ENCODE measurements at places on chromosomes 1 and 21. TPM values are rescaled to one million over a fixed set of nuclear protein-coding genes. Genes with fewer than 3 reads are reported as not detected.

GRCh38 chr1:170445096-170445495 is 86.9 kb upstream of the GORAB start:
- peak; percentile 64 for DNase-seq

DNA sequence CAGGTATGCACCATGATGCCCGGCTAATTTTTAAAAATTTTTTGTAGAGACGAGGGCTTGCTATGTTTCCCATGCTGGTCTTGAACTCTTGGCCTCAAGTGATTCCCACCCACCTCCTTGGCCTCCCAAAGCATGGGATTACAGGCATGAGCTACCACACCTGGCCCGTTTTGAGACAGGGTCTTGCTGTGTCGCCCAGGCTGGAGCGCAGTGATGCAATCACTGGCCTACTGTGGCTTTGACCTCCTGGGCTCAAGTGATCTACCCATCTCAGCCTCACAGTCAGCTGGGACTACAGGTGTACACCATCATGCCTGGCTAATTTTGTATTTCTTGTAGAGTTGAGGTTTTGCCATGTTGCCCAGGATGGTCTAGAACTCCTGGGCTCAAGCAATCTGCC is 7.5 kb upstream of the SH3D21 start:
- DNase-seq: no peak

GRCh38 chr1:219566951-219567947 is 45.7 kb downstream of the ZC3H11B start:
- DNase-seq: peak; percentile 50

GRCh38 chr1:12754738-12755137 is 8.7 kb downstream of the CFAP107 start:
- no peak for DNase-seq

- DNase-seq: no peak
Measured at GRCh38 chr1:29786791-29787732, 550.7 kb downstream of the PTPRU start.

DNA sequence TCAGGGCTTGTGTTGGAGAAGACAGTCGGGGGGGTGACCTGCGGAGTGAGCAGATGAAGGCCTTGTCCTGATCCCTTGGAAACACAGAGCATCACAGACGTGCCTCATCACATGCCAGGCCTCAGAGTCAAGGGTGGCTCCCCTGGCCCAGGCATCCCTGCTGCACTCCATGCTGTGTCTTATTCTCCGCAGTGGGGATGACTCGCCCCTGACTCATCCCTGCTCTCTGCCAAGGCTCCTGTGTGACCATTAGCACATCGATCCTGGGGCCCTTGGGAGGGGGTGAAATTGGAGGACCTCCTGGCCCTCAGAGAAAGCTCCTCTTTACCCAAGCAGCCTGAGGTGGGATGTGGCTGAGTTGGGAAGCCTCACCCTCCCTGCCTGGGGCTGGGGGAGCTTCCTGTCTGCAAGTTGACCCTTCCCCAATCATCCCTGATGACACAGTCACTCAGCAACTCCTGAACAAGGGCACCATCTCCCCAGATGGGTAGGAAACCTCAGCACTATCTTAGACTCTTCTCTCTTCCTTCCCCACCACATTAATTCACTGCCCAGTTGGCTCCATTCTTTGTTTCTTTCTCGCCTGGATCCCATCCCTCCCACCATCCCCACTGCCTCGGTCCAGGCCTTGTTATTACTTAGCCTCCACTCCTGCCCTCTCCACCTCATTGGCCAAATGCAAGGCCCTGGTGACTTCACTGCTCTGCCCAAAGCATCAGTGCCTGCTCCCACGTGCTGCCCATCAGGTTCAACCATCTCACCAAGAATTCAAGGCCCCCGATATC is 74.6 kb downstream of the CAMK2N1 start:
- DNase-seq: peak; percentile 96

GRCh38 chr1:59057211-59057694 is 239.6 kb upstream of the FGGY start:
- DNase-seq: peak; percentile 68

DNA sequence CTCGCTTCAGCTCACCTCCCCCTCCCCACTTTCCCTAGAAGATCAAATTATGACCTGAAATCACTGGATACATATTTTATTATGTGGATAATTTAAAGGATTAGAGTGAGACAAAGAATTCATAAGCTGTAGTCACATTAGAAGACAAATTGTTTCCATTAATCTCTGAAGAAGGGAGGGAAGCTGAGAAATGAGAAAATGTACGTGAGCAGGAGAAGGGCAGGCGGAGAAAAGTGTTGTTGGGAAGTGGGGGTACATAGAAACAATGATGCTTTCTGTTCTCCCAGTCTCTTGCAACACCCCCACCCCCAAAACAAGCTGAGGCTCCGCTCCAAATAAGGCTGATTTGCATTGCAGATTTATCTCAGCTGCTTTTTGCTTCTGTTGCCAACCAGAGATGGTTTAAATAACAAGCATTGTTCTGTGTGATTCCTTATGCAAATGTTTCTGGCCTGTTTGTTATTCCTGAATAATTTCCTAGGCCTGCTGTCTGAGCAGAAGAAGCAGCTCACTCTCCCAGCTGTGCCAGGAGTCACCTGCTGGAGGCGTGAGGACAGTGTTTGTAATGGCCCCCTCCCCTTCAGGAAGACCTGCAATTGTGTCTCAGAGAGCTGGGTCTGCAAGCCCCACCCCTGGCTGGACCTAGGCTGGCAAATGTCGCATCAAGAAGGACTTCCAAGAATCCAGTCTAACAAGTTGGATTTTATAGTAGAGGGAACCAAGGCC is 121.8 kb upstream of the TNR start:
- DNase-seq: no peak

DNA sequence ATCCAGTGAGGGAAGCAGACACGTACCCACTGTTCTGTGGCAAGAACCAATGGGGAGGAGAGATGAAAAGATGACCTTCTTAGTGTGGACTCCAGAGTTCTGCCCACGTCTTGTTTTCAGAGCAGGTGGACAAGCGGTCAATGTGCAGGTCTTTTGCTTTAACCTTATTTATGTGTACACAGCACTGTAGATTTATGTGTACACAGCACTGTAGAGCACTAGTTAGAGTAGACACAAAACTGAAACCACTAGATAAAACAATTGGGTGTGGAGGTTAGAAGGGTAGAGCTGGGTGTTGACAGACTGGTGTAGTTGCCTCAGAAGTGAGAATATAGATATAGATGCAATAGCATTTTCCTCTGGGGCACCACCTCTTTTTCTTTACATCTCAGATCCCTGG is 150.0 kb downstream of the MAGI3 start:
- no peak for DNase-seq

- no peak for DNase-seq
Measured at GRCh38 chr1:59081181-59081580, 215.7 kb upstream of the FGGY start.

The EDN2 gene
- not detected for total RNA-seq

All from Daoy (cell line).